ENCODE measurements at places on chromosomes 6 and 20.
A peak's percentile ranks its signal among the peaks of the same experiment; 100 is the strongest.

- DNase-seq: no peak
These were observed 111.5 kb downstream of the LCA5 start for GRCh38 chr6:79425589-79426311.

DNA sequence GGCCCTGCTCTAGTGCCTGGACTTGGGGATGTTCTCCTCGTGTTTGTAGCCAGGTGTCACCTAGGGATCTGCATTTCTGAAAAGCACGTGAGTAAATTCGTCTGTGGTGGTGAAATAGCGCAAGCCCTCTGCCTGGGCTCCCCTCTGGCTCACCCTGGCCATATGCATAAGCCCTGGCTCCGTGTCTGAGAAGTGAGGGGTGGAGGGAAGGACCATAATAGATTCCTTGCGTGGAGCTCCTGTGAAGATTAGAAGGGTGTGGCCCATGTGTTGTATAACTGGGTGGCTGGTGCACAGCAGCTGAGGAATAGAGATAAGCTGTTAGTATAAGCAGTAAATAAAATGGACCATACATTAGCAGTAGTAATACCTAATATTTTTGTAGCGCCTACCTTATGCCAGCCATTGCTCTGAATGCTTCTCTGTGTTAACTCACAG lies 4.8 kb downstream of the BCAS1 start:
- DNase-seq: no peak

DNA sequence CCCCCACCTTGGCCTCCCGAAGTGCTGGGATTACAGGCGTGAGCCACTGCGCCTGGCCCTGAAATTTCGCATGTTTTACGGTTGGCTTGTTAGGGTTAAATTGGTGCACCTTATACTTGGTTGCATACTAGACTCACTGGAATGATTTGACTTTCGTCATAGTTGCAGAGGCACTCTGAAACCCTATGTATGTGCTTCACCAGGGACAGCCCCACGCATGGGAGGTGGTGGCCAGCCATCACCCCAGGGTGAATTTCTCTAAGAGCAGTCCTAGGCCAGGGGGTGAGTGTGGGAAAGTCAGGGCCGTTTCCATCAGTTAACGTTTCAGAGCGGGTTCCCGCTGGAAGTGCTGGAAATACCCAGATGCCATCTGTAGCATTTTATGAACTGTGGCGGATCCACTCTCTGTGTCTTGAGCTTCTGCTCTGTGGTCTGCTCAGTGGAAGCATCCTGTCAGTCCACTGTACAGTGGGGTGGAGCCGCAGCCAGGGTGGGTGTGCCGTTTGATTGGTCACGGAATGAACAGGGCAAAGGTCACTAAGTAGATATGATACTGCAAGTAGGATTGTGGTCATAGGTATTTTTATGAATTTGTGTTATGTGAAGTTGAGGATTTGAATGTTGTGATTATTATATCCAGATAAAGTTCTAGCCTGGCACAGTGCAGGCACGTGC lies 13.2 kb downstream of the DNAJC5 start:
- no peak for DNase-seq

- DNase-seq: no peak
These were observed 51.1 kb upstream of the NHSL1 start for GRCh38 chr6:138550346-138550767.

DNA sequence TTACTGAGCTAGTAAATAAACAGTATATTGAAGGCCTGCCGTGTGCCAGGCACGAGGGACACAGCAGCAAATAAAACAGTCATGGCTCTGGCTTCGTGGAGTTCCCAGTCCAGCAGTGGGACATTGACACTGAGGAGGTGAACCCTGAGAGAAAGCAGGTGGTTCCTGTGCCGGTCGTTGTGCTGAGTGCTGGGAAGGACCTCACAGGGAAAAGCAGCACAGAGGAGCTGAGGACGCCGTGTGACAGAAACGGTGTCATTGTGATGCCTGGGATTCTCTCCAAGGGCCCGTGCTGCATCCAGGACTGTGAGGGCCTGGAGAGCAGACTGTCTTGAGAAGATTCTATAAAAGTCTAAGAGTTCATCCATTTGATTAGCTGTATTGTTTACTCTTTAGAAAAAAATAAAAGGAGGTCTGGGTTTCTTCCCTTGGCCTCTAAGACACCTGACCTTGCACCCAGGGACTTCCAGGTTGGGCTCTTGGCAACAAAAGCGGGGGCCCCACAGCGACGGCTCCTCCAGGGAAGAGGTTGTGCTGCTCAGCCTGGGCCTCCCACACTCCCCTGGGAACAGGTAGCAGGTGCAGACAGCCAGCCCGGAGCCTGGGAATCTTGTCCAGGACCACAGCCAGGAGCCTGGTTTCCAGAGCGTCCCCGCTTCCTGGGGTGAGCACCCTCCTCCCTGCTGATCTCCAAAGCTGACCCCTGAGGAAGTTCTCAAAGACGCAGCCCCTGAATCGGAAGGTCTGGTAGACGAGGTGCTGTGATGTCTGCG lies 251.2 kb upstream of the PMEPA1 start:
- no peak for DNase-seq

DNA sequence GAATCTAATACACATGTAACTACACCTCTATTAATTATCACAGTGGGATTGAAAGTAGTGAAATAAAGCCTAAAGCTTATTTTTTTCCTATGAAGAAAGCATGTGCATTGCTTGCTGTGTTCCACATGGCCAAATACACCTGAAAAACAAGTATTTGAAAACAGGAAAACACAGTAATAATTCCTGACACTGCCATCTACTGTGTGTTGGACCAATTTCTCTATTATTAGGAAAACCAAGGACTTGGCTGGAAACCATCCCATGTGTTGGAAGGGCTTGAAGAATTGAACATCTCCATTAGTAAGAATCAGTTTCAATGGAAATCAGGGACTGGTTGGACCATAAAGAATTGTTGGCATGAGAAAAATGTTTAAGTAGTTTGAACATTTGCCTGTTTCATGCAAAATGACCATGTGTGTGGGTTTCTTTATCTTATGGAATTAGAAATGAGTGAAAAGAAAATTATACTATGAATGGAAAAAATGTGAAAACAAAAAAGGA lies 124.1 kb downstream of the PHF3 start:
- DNase-seq: no peak

DNA sequence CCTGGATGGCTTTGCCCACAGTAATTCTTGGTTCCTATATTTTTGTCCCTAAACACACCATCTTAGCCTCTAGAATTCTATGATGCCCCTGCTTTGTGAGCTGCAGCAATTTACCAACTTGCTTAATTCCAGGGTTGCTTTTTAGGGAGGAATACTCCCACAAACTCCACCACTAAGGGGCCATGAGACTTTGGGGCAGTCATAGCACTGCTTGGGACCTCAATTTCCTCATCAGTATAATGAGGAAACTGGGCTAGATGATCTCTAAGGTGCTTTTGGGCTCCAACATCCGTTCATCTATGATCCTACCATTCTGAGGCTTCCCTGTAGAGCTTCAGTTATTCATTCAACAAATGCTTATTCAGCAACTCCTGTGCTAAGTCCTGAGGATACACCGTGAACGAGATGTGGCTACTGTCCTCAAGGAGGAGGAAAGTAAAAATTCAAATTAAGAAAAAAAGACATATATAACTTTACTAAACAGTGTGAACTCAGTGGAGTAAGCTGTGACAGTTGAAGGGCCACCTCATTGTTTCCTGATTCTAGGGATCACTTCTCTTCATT lies 75.3 kb downstream of the PRDM1 start:
- peak; percentile 44 for DNase-seq

DNA sequence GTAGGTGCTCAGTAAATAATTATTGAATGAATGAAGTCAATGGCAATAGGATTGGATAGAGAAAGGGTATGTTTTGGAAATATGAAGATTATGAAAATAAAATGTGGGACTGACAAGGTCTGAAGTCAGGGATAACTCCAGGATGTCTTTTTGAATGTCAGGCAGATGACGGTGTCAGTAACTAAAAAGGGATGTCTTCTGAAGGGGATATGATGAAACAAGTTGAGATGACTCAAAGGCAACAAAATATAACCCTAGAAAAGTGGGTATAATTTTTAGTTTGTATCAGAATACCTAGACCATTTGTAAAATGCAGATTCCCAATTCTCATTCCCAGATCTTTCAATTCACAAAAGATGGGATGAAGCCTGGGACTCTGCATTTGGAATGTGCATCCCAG lies 257.3 kb upstream of the SGK1 start:
- DNase-seq: peak; percentile 23
